ENCODE measurements at places on chromosomes 5 and 9.

DNA sequence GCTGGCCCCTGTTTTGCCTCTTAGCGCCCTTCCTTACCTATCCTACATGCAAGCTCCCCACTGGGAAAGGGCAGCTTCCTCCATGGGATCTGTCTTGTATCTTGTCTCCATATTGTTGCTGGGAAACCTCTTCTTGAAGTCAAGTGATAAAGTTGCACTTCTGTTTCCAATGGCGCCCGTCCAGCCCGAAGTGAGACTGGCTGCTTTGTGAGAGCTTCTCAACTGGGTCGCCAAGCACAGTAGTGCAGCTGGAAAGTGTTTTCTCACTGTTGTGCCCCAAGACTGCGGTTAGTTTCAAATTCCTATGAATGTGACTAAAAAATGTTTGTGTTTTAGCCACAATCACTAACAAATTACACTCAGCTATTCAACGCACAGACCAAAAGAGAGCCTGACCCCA is 506.6 kb upstream of the MPDZ start:
- DNase-seq: no peak

DNA sequence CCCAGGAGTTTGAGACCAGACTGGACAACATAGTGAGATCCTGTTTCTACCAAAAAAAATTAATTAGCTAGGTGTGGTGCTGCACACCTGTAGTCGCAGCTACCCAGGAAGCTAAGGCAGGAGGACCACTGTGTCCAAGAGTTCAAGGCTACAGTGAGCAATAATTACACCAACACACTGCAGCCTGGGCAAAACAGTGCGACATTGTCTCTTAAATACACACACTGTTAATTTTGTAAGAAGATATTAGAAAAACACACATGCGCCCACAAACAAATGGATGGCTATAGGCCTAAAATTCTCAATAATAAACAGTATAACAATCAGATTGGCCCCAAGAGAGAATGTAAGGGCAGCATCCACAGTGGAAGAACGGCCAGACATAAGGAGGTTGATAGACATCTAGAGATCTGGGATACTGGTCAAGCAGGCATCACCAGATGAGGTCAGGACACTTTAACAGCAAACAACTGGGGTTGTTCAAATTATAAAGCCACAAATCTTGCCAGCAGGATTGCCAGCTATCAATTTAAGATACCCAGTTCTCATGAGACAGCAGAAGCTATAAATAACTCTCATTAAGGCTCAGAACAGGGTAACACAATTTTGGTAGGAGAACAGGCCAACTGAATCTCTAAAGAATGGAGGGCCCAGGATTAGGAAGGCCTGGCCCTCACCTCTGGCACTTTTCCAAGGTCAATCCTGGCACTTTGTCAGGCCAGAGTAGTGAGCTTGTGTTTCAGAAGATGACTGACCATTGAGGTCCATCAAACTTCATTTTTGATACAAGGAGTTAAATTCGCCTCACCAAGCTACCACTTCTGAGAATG is 29.5 kb downstream of the GOLPH3 start:
- no peak for DNase-seq

DNA sequence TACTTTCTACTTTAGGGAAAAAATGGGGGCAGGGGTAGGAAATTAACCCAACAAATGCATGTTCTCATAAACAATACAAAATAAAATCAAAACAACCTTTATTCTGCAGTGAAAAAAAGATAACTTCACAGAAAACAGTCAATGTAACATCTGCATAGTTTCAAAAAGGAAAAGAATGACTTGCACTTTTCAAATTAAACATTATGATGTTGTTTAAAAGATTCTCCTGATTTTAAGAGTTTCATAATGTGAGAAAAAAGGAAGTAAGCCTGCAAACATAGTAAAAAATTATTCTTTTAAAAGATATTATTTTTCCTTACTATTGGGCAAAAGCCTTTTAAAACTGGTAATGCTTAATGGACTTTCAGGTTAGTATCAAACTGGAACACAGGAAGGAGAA is 7.6 kb downstream of the C9orf72 start:
- DNase-seq: no peak

DNA sequence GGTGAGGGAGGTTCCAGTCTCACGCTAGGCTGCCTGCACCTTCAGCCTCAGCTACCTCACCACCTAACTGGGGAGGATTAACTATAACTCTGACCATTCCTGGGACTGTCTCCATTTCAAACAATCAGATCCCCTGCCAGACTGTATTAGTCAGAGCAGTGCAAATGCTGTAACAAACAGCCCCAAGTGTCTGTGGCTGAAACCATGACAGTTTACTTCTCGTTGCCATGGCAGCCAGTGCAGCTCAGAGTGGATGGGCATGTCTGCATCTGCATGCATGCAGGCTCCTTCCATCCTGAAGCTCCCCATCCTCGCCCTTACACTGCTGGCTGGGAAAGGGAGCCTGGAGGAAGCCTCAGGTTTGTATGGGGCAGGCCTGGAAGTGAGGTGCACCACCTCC is 86.7 kb downstream of the KCNIP1 start:
- no peak for DNase-seq

GRCh38 chr5:175674731-175675346 is 17.0 kb downstream of the HRH2 start:
- no peak for DNase-seq

DNA sequence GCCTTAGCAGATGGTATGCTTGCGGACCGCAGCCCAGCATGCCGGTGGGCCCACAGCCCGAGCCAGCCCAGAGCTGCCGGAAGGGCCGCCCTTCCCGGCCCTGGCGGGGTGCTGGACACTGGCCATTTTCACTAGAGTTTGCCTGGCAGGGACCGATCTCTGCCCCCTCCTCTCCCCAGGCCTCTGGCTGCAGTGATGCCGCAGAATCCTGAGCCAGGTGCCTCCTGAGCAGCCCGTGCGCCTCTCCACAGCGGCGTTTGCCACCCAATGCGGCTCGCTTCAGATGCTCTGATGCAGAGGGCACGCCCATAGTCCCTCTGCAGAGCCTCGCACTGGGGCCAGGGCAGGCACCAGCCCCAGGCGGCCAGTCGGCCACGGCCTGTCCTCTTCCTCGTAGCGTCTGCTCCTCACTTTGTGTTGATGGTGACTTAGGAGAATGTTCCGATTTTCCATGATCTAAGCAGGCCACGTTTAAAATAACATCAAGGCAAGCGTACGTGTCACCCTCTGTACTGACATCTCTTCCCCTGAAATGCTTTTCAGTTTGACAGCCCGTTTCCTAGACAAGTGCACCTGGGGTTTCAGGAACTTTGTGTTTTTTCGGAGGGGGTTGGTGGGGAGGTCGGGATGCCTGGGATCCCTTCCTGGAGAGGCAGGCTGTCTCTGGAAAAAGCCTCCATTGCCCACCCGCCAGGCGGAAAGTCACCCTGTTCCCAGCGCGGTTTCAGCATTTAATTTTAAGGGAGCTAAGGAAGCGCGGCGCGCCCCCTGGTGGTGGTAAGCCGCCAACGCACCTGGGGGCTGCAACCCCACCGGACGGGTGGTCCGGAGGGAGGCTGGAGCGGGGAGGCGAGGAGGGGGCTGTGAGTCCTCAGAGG is 29.8 kb upstream of the HMCN2 start:
- DNase-seq: no peak

- DNase-seq: no peak
These were observed 182.0 kb downstream of the CCDC192 start for GRCh38 chr5:127885176-127885575.

DNA sequence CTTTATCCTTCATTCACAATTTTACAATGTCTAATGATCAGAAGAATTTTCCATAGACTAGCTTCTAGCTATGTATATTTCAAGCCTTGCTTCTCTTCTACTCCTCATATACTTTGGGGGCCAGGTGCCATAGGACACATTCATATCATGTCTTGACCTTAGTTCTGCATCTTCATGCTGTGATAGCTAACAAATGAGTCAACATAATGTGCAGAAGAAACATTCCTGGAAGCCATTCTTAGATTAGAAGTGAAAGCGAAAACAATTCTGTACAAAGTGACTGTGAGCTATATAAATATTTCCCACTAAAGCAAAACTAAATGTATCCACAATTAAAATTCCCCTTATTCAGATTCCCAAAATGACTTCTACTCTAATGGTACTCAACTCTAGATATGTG is 320.2 kb upstream of the NREP start:
- no peak for DNase-seq

- no peak for DNase-seq
These were observed 97.0 kb downstream of the HINT1 start for GRCh38 chr5:131068076-131068475.

DNA sequence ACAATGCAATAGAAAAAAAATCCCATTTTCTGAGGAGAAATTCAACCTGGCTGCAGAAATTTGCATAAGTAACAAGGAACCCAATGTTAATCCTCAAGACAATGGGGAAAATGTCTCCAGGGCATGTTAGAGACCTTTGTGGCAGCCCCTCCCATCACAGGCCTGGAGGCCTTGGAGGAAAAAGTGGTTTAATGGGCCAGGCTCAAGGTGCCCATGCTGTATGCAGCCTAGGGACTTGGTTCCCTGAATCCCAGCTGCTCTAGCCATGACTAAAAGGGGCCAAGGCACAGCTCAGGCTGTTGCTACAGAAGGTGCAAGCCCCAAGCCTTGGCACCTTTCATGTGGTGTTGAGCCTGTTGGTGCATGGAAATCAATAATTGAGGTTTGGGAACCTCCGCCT is 66.5 kb downstream of the ALDH1A1 start:
- no peak for DNase-seq

GRCh38 chr5:63820577-63820976 is 141.7 kb downstream of the HTR1A start:
- no peak for DNase-seq

Measured in H54 (cell line).